Stimulated activated CD4-positive, alpha-beta T cell treated with anti-CD3 and anti-CD28 coated beads, Interleukin-4, amount 100 ng/mL, for 48 hours (primary cell): ENCODE measurements at places on chromosomes 2 and 18.

- no peak for DNase-seq
Observed at GRCh38 chr2:33457556-33458247, 18.7 kb upstream of the RASGRP3 start.

GRCh38 chr2:176455816-176456291 lies 186.6 kb downstream of the MTX2 start:
- DNase-seq: no peak

DNA sequence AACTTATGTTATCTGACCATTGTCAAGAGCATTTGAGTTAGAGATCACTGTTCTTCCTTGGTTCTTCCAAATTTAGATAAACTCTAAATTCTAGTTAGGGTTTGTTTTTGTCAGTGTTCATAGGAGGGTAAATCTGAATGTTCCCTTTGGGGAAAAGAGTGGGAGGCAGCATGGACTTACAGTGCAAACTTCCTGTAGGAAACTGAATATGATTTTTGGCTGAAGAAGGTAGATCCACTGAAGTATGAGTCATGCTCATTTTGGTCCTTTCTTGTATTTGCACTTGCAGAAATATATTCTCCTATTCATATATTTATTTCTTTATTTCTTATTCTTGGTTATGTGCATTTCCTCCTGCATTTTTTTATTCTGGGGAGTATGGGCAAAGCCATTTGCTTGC lies 27.3 kb downstream of the CCDC85A start:
- DNase-seq: no peak

DNA sequence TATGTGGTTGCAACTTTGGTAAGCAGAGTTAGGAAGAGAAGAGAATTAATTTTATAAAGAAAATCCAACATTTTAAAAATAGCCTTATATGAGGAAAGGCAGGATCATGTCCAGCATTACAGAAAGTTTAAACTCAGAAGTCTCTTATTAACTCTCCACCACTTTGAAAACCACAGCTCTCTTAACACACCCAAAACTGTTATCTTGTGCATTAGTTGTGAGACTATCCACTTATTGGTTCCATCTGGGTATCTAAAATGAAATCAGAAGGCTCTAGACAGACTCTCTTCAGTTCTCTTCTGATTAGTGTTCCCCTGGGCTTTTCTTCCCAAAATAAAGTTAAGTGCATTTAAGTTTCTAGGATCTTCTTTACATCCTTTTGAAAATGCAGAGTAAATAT lies 251.5 kb downstream of the TXNL1 start:
- DNase-seq: no peak

- no peak for DNase-seq
Observed at GRCh38 chr2:28855193-28855592, 14.9 kb downstream of the TRMT61B start.
